ENCODE measurements at places on chromosomes 6 and 20.

GRCh38 chr6:155303361-155303870 is 10.9 kb downstream of the TFB1M start:
- no peak for DNase-seq

DNA sequence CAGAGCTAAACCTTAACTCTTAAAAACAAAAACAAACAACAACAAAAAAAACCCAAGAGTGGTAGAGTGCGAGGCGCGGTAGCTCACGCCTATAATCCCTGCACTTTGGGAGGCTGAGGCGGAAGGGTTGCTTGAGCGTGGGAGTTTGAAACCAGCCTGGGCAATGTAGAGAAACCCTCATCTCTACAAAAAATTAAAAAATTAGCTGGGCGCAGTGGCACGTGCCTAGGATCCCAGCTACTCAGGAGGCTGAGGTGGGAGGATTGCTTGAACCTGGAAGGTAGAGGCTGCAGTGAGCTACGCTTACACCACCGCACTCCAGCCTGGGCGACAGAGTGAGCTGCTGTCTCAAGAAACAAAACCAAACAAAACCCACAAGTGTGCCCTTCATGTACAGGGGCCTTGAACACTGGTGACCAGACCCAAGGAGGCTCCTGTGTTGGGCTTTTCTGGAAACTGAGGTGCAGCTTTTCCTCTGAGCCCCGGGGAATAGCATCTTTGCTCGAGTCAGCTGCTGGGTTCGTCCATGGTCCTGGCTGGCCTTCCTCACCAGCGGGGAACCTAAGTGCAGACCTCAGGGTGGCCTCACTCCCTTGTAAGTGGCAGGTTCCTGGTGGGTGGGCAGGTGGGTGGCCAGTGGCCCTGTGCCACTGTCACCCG is 39.9 kb downstream of the PYGB start:
- no peak for DNase-seq

DNA sequence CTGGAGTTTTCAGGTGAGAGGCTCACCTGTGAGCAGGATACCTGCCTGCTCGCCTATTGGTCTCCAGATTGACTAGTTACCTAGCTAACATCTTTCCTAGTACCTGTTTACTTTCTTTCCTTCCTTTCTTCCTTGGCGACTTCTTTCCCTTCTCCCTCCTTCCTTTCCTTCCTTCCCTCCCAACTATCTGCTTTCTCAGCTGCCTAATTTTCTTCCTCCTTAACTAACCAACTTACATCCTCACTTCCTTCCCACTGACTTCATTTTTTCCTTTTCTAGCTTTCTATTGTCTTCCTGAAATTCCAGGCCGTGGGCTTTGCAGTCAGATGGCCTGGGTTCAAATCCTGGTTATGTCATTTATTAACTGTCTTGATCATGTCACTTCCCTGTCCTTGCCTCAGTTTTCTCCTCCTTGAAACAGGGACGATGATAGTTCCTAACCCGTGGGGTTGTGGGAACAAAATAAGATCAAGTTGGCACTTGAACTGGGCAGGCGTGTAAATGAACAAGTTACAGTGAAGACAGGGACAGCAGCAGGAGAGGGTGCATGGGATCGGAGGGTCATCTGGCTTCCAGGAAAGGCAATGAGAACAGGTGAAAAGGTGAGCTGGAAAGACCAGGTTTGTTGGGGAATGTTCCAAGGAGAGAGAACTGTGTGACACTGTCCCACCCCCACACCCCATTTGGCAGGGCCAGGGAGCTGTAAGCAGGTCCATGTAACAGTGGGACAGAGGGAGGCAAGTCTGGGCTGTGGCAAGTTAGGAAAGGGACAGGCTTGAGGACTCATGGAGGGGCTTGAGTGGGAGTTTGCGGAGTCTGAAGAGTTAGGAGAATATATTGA is 540 bp downstream of the SGK2 start:
- no peak for DNase-seq

- no peak for DNase-seq
Observed at GRCh38 chr20:20440481-20440880, 72.6 kb downstream of the INSM1 start.

GRCh38 chr6:39686976-39687375 is 38.2 kb downstream of the KIF6 start:
- no peak for DNase-seq

DNA sequence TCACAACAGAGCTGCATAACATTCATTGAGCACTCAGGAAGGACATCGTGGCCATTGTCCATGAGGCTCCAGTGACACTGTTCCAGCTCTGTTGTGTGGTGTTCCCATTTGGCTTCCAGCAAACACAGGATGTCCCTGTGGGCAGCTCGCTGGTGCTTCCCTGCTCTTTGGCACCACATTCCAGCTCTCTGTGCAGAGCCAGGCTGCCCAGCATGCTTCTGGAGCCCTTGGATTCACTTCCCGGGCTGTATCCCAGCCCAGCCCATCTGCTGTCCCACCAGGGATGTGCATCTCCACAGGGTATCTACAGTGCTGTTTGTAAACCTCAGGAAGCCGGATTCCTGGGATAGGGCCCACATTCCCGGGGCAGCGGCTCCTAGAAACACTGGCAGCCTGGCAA is 57.2 kb downstream of the CTCFL start:
- no peak for DNase-seq

DNA sequence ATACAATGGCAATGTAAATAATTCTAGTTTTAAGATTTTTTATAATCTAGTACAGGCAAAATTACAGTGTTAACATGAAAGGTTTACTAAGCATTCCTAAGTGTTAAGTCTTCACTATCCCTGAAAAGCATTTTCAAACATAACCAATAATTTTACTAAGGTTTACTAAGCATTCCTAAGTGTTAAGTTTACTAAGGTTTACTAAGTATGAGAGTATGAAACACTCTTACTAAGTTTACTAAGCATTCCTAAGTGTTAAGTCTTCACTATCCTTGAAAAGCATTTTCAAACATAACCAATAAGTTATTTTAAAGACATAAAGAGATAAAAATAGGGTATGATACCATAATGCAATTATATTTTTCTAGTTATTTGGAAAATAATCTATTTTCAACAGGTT is 82.6 kb downstream of the PRSS35 start:
- no peak for DNase-seq

- DNase-seq = no peak
Observed at GRCh38 chr20:37356961-37357371, 11.0 kb downstream of the SRC start.
